ENCODE measurements at places on chromosomes 7 and 10. TPM values are rescaled to one million over a fixed set of nuclear protein-coding genes. Genes with fewer than 3 reads are reported as not detected.

DEPP1 gene
- 266 TPM for total RNA-seq

POU6F2 gene
- total RNA-seq, result not detected

MYO1G gene
- total RNA-seq, result 1.0 TPM

CARD11 gene
- not detected for total RNA-seq

AGBL3 gene
- total RNA-seq, result 1.3 TPM

ECD gene
- total RNA-seq, result 36.1 TPM

DNA sequence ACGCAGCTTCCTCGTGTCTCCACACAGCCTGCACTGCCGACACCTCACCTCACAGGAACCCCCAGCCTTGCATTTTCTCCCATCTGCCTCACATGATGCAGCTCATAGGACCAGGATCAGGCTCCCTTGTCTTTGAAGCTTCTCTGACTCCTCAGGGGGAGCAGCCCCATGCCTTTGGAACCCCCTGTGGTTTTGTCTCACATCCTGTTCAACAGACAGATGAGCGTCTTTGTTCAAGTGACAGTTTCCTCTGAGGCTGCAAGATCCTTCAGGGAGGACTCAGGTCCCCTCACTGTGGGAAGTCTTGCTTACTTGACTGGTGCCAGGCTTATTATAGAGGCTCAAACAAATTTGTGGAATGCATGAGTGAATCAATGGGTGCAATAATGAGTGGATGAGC, 667.1 kb downstream of the INHBA start:
- no peak for DNase-seq

DNA sequence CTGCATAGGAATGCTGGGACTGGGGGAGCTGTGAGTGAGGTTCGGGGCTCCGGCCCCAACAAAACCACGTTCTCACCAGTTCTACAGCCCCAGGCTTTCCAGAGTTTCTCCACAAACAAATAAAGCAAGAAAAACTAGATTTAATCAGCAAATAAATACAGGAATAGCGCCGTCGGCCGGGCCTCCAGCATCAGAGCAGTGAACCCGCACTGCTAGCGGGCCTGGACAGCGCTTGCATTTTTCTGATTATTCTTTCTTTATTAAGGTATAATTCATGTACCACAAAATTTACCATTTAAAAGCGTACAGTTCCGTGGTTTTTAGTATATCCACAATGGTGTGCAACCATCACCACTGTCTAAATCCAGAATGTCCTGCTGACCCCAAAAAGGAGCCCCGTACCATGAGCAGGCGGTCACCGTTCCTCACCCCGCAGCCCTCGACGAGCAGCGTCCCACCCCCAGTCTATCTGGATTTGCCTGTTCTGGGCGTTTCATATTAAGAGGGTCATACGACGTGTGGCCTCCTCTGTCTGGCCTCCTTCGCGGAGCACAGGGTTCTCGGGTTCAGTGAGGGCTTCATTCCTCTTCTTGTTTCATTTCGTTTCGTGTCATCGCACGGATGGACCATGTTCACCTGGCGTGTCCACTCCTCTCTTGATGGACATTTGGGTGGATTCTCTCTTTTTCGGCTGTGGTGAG, 35.5 kb upstream of the FOXL3 start:
- DNase-seq, result no peak

DNA sequence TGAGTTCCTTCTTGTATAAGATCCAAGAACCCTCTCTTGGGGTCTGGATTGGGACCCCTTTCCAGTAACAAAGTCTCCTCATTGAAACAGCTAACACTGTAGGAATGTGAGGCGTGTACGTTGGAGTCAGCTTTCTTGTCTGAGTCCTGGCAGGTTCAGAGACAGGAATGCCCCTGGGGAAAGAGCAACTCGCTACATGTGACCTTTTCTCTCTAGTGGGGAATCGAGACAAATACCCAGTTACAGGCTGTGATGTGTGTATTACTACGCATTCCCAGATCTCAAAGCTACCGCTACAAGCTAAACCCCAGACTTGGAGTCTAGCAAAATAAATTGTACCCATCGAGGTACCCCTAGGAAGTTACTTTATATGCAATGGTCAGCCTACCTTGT, 85.6 kb upstream of the FRMD4A start:
- DNase-seq, result no peak

GRCh38 chr10:48856855-48857254, 82.8 kb downstream of the LRRC18 start:
- no peak for DNase-seq

DNA sequence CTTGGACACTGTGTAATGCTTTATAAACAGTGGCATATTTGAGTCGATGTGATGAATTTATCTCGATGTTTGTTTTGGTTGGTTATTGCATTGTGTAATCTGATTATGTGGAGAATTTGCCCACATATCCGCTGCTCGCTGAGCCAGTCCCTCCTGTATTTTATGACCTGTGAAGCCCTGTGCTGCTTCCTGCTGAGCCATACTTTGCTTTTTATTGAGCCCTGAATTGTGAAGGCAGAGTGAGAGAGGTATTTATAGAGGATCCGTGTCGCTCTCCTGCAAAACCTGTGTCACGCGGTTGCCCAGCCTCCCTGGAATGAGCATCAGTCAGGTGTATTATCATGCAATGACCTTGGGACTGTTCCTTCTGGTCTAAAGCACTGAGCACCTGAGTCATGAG, 253.7 kb downstream of the ARHGAP21 start:
- DNase-seq, result no peak

DNA sequence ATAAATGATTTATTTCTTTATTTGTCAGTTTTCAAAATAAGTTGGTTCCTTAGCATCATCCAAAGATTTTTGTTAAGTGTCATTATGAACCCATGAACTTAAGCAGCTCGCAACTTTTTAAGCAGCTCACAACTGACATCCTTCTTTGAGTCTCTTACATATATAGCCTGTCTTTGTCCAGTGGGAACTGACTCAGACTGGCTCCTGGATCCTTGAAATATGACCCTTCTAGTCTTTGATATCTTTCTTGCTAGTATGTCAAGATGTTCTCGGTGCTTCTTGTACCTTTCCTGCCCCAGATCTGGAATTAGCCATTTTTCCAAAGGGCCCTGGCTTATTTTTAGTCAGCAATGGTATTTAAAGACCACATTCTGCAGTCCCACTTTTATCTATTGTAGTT, 53.9 kb upstream of the ARID5B start:
- no peak for DNase-seq

GRCh38 chr7:31095286-31096197, 43.4 kb downstream of the ADCYAP1R1 start:
- peak; percentile 0 for DNase-seq

GRCh38 chr7:117960351-117960750, 87.1 kb upstream of the CTTNBP2 start:
- no peak for DNase-seq

- no peak for DNase-seq
These were observed 107.0 kb upstream of the INSIG1 start for GRCh38 chr7:155190688-155191087.
